ENCODE measurements at places on chromosomes 13 and 19.

- DNase-seq = no peak
Observed at GRCh38 chr19:972281-972680, 11.9 kb upstream of the WDR18 start.

GRCh38 chr19:32662186-32662585 is 12.8 kb downstream of the ANKRD27 start:
- DNase-seq = no peak

DNA sequence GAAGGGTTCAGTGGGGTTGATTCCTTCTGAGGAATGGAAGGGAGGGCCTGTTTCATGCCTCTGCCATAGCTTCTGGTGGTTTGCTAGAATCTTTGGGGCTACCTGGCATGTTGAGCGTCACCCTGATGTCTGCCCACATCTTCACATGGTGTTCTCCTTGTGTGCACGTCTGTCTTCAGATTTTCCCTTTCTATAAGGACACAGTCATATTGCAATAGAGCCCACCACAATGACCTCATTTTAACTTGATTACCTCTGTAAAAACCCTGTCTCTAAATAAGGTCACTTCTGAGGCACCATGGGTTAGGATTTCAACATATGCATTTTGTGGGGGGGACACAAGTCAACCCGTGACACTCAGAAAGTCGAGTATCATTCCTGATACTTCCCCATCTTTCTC is 257.9 kb downstream of the COG6 start:
- DNase-seq = peak; percentile 5

- no peak for DNase-seq
Observed at GRCh38 chr13:72514146-72514545, 213.3 kb downstream of the MZT1 start.

GRCh38 chr19:23440791-23441190 is 45.5 kb upstream of the ZNF91 start:
- no peak for DNase-seq

DNA sequence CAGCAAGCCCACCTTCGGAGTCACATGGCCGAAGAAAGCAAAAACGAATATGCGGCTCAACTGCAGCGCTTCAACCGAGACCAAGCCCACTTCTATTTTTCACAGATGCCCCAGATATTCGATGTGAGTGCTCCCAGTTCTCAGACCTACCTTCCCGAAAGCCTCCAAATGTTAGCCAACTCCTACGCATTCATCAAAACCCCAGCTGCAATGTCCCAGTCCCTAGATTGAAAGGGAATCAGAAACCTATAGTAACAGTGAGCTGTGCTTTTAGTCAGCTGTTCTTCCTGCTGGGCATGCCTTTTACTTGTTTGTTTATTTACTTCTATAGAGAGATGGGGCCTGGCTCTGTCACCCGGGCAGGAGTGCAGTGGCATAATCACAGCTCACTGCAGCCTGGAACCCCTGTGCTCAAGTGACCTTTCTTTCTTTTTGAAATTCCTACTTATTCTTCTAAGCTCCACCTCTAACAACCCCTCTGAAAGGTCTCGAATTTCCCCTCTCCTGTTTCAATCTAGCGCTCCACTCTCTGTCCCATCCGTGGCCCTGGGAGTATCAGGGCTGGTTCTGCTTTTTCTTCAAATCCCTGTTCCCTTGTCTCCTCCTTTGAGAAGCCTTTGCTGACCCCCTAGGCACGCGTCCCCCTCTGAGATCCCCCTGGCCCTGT is 4.4 kb downstream of the TRIP10 start:
- DNase-seq = no peak

GRCh38 chr19:34366738-34367623 is 2.0 kb downstream of the GPI start:
- no peak for DNase-seq

GRCh38 chr19:46693760-46694159 is 23.2 kb downstream of the PRKD2 start:
- DNase-seq = no peak

DNA sequence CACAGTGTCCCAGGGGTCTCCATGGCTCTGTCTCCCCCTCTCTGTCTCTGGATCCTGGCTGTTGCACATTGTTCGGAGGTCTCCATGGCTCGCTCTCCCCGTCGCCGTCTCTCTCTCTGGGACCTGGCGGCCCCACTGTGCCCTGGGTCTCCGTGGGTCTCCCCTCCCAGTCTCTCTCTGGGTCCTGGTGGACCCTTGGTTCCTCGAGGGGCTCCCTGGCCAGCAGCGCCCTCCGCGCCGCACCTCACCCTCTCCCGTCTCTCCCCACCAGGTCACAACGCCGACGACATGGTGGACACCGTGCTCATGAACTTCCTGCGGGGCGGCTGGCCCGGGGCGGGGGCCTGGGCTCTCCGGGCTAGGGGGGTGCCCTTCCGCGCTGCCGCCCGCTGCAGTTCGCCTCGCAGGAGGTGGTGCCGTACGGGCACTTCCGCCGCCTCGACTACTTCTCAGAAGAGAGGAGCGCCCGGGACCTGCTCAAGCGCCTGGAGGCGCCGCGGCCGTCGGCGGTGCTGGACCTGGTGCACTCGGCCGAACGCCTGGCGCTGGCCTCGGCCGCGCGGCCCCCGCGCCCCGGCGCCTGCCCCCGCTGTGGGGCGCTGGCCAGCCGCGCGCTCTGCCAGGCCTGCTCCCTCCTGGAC is 29.1 kb downstream of the SIGLEC5 start:
- DNase-seq = no peak

DNA sequence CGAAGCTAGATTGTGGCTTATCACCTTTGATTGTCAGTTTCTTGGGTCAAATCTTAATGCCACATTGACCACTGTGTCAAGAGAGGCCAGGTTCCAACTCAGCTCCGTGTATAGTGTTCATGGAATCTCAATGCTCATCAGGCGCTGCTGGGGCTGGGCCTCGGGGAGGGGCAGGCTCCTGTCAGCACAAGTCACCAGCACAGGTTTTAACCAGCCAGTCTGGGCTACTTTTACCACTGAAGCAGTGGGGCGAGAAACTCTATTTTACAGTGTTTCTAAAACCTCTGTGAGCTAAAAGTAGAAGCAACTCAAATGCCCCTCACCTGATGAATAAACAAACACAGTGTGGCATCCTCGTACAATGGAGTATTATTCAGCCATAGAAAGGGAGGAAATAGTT is 118.7 kb upstream of the GJB6 start:
- no peak for DNase-seq

DNA sequence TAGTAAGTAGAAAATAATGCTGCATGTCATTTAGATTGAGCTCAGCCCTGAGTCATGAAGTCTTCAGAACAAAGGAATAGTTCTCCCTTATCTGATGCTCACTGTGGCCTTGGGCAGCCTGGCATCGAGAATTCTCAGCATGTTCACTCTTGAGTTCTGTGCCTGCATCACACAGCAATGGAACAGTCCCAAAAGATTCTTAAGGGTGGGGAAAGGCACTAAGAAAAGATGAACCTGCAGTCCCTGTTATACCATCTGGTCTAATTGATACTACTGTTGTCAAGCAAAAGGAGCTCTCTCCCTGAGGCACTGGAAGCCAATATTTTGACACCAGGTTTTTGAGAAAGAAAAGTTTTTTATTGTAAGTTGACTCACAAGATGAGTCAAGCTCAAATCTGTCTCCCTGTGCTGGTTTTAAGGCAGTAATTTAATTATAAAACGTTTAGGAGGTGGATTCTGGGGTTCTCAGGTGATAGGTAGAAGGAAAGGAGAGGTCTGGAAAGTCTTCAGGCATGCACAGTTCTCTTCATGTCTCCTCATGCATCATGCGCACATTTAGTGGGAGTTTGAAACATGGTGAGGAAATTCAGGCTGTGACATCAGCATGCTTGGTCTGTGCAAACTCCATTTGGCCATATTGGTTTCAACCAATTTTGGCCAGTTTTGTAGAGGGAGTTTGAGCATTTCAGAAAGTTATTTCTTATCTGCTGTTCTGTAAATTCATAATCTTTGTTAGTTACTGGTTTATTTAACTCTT is 38.1 kb upstream of the ZNF766 start:
- DNase-seq = no peak

DNA sequence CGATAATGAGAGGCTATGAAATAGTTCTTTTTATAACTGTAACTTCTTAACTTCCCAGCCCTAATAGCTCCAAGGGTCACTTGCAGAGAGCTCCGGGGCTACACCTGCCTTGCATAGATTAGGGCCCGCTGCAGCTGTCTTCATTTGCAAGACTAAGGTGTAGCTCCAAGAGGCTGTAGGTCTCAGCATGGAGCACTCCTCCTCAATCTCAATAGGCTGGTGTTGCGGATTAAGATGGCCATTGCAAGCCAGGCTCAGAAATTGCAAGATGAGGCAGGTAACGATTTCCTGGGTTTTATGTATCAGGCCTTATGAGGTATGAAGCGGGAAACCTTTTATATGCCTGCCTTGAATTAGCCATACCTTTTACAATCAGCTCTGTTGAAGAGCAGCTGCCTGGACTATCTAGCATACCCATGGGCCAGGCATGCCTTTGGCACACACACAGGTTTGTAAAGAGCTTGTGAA is 185.7 kb downstream of the TM9SF2 start:
- no peak for DNase-seq

- no peak for DNase-seq
Observed at GRCh38 chr13:94978516-94978915, 266.2 kb upstream of the SOX21 start.
